ENCODE measurements at places on chromosomes 7 and 10. TPM values are rescaled to one million over a fixed set of nuclear protein-coding genes. Genes with fewer than 3 reads are reported as not detected.

GRCh38 chr10:69757206-69757552 lies 44.5 kb upstream of the COL13A1 start:
- no peak overlapping the region for H3K27ac ChIP-seq
- H3K36me3 ChIP-seq: no peaks in the 10 kb centered on the region
- H3K4me1 ChIP-seq: no peaks in the 10 kb centered on the region
- H3K27me3 ChIP-seq: no peaks in the 10 kb centered on the region

- H3K27me3 ChIP-seq: no peaks in the 10 kb centered on the region
- no peaks in the 10 kb centered on the region for H3K36me3 ChIP-seq
- H3K27ac ChIP-seq: no peak overlapping the region
- no peak for DNase-seq
These were observed 654.1 kb downstream of the NRG3 start for GRCh38 chr10:82529062-82529461.

- H3K36me3 ChIP-seq: no peaks in the 10 kb centered on the region
- no peaks in the 10 kb centered on the region for H3K4me1 ChIP-seq
- no peaks in the 10 kb centered on the region for H3K27me3 ChIP-seq
- H3K4me3 ChIP-seq: no peak overlapping the region
- no peak for DNase-seq
- no peak overlapping the region for H3K27ac ChIP-seq
These were observed 1227.6 kb downstream of the TYW1 start for GRCh38 chr7:68224041-68224741.

GRCh38 chr10:87759551-87759950 lies 58.5 kb downstream of the ATAD1 start:
- no peak for DNase-seq
- H3K36me3 ChIP-seq: peaks cover 16% of the 10 kb centered on the region
- peaks cover 11% of the 10 kb centered on the region for H3K4me1 ChIP-seq

SPDYE6 gene
- not detected for total RNA-seq

- H3K36me3 ChIP-seq: no peaks in the 10 kb centered on the region
- no peak overlapping the region for H3K27ac ChIP-seq
- peaks cover 28% of the 10 kb centered on the region for H3K4me1 ChIP-seq
- H3K27me3 ChIP-seq: no peaks in the 10 kb centered on the region
- H3K4me3 ChIP-seq: peak overlapping the region; percentile 1
These were observed 18.8 kb upstream of the MET start for GRCh38 chr7:116653204-116653603.

DNA sequence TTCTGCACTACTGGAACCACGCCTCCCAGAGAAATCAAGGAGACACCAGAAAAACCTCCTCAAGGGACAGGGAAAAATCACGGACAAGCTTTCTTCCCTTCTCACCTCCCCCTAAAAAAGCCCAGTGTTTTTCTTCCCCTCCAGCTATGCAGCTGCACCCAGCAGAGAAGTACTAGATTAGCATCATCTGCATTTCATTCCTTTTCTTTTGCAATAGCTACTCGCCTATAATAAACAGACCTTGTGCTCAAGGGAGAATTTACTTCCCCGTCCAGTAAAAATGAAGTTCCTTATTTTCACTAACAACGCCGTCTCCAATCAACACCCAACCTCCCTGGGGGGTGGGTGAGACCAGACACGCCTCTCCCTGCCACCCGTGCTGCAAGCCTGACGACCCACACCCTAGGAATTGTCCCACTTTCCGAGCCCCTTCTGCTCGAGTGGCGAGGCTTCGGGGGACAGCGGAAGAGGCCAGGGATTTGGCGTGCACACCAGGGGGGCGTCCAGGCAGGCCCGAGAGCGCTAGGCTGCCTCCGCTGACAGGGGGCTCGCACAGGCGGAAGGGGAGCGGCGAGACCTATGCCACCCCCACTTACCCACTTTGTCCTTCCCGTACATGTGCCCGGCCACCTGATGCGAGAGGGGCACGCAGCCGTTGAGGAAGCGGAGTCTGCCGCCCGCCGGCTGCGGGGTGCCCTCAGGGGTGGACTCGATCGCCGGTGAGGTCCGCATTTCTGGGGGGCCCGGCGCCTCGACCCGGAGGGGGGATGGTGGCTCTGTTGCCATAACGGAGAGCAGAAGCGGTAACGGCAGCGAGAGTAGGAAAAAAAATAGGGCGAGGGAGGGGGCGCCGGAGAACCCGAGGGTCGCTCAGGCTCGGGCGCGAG lies 625 bp downstream of the IPMK start:
- peaks cover 16% of the 10 kb centered on the region for H3K4me1 ChIP-seq
- no peaks in the 10 kb centered on the region for H3K36me3 ChIP-seq
- H3K27ac ChIP-seq: peak overlapping the region; percentile 46
- peak overlapping the region; percentile 74 for H3K4me3 ChIP-seq
- no peak for DNase-seq

DNA sequence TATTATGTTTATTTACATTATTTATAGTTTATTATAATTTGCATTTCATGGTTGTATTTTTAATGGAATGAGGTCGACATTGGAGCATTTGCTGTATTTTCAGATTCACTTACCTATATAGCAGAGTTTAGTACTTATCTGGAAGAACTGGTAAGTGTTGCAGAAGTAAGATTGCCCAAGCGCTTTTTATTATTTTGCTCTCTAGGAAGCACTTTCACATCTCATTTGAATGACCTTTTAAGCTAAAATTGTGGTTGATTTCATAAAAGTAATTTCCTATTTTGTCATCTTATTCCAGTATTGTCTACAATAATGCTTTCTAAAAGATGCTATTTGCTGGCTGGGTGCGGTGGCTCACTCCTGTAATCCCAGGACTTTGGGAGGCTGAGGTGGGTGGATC lies 28.6 kb downstream of the SEC61A2 start:
- no peak for DNase-seq
- H3K36me3 ChIP-seq: peaks cover 6% of the 10 kb centered on the region

SPDYE11 gene
- not detected for total RNA-seq

GRCh38 chr10:62959553-62959952 lies 143.4 kb upstream of the EGR2 start:
- no peak for DNase-seq
- no peak overlapping the region for H3K27ac ChIP-seq
- no peak overlapping the region for H3K4me3 ChIP-seq
- no peaks in the 10 kb centered on the region for H3K36me3 ChIP-seq

DNA sequence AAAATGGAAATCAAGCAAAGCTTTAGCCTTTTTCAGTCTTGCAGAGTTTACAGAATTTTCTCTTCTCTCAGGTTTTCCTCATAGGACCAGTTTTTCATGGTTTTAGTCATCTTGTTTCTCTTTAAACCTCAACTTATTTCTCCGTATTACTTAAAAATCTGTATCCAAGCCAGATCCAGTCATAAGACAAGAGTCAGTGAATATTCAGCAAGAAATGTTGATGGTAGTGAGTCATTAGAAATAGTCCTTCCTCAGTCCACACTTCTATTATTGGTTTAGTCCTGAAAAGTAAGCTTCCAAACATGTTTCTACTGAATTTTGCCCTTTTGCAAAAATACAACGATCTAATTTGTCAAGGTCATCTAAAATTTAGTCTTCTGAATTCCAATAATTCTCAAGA lies 107.0 kb downstream of the VIM start:
- no peak for DNase-seq
- H3K36me3 ChIP-seq: no peaks in the 10 kb centered on the region
- H3K4me1 ChIP-seq: no peaks in the 10 kb centered on the region
- no peaks in the 10 kb centered on the region for H3K27me3 ChIP-seq

GRCh38 chr7:106190589-106191330 lies 78.6 kb upstream of the SYPL1 start:
- no peak overlapping the region for H3K27ac ChIP-seq
- H3K36me3 ChIP-seq: no peaks in the 10 kb centered on the region
- DNase-seq: no peak
- no peak overlapping the region for H3K4me3 ChIP-seq
- no peaks in the 10 kb centered on the region for H3K4me1 ChIP-seq
- no peaks in the 10 kb centered on the region for H3K27me3 ChIP-seq

DNA sequence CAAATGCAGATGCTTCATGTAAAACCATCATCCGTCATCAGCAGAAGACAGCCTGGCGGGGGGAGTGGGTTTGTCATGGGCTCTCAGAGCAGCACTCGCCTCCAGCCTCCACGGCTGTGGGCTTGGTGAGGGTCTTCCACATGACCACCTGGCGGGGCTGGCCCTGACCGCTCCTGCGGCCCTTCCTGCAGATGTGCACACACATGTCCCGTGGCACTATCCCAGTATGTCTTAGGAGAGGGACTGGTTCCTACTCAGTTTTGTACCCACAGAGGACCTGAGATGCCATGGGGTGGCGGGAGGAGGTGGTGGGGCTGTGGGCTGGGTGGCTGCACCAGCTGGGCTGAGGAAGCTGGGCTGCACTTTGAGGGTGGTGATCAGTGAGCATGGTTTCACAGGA lies 4.7 kb downstream of the IDI2 start:
- no peak overlapping the region for H3K4me3 ChIP-seq
- H3K36me3 ChIP-seq: peaks cover 22% of the 10 kb centered on the region
- no peak overlapping the region for H3K27ac ChIP-seq
- no peak for DNase-seq
- H3K27me3 ChIP-seq: no peaks in the 10 kb centered on the region

Data from HCT116 (cell line).